ENCODE measurements at places on chromosomes 3 and 15.

- no peak for DNase-seq
Measured at GRCh38 chr3:143840636-143841035, 7.6 kb downstream of the SLC9A9 start.

DNA sequence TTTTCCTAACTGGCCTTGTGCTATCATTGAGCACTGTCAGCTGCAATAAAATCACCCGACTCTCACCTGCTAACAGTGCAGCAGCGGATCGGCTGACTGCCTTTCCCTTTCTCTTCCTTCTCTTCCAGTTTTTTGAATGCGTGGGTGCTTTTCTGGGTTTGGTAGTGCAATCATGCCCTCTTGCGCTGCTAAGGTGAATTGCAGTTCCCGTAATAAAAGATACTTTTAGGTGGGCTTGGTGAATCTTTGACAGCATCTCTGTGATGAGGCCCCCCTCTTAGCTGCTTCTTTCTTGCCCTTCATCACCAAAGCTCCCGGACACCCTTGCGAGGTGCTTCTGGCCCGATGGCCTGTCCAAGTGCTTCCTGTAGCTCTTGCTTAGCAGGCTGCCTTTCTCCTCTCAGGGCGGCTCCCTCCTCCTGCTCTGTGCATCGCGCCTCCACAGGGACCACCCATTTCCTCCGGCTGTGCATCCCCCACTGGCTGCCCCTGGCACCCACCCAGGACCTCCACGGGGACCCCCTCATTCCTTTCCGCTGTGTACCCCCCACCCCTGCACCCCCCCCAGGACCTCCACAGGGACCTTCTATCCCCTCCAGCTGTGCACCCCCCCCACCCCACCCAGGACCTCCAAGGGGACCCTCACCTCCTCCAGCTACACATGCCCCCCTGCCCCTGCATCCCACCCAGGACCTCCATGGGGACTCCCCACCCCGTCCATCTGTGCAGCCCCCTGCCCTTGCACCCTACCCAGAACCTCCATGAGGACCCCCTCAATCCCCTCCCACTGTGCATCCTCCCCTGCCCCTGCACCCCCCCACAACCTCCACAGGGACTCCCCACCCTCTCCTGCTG, 50.8 kb upstream of the RPL32 start:
- peak; percentile 47 for DNase-seq

DNA sequence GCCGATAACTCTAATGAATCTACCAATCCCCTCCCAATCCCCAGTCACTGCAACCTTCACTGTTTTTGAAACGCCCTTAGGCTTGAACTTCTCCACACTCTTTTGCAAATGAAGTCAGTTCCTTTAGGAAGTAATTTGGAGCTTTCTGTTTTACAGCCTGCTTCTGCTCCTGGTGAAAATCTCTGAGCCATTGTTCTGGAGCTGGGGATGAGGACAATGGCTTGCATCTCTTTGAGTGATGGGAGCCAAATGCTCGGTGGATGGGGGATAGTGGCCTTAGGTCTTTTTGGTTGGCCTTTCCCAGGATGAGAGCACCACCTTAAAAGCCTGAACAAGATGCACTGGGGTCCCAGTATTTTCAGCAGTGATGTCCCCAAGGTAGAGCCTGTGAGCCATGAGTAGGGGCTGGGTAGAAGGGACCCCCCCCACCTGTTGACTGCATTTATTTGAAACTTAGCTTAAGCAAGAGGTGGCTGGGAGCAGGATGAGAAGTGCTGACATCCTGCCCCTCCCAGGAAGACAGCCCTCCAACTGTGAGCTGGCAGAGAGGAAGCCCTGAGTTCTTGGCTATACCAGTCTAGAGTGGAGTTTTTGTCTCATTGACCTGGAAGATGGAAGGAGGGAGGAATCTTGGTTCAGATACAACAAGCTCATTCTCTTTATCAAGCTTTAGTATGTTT, 7.6 kb upstream of the MYO5C start:
- no peak for DNase-seq

GRCh38 chr3:69907554-69907953, 92.0 kb upstream of the SAMMSON start:
- DNase-seq: no peak

- no peak for DNase-seq
Measured at GRCh38 chr3:22156868-22157267, 405.9 kb upstream of the ZNF385D start.

- no peak for DNase-seq
Measured at GRCh38 chr15:44542596-44542995, 5.6 kb downstream of the EIF3J start.

DNA sequence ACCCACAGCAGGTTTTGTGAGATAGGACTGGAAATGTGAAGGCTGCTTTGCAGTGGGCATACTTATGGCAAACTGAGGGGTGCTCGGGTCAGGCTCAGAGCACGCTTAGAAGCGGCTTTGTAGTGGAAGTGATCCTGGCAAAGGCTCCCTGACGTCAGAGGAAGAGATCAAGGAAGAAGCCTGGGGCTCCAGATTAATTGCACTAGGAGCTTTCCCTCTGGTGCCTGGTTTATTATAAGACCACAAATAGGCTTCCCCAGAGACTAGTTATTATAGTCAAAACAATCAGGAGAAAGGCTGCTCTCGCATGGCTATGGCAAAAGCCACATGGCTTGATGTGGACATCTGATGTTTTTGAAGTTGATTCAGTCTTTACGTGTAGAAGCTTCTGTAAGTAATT, 515.1 kb downstream of the GABRG3 start:
- DNase-seq: no peak

DNA sequence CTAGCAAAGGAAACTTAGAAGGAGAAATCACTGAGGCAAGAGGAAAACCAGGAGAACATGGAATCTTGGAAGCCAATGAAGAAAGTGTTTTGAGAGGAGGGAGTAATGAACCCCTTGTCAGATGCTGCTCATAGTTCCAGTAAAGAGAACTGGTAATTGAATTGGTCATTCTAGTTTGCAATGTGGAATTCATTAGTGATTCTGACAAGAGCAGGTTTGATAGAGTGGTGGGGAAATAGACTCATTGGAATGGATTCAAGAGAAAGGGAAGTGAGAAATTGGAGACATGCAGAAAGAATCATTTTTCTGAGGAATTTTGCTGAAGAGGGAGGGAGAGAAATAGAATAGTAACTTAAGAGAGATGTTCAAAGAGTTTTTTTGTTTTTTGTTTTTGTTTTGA, 21.0 kb downstream of the GLCE start:
- no peak for DNase-seq

DNA sequence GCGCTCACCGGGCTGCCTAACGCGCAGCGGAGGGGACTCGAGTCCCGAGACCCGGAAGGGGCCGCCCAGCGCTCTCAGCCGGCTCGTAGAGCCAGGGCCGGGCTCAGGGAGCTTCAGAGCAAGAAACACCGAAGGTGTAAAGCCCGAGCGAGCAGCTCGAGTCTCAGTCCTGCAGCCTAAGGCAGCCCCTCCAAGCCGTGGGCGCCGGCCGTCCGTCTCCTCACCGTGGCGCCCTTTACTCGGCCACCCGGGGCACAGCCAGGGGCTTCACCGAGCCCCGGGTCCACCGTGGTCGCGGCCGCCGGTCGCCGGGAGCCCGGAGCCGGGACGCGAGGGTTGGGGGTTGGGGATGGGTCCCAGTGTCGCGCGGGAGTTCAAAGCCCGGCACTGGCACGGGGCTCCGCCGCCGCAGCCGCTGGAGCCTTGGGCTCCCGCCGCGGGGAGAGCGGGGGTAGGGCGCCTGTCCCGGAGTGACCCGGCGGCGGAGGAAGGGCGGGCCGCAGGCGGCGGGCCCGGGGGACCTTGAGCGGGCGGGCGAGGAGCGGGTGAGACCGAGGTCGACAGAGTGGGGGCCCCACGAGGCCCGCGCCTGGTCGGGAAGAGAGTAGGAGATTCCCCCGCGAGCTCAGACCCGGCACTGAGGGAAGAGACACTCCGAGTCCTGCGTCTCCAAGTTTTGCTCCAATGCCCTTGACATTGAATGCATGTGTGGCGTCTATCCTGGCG, 26.9 kb upstream of the THRB start:
- no peak for DNase-seq

- DNase-seq: peak; percentile 63
Measured at GRCh38 chr3:10263646-10264363, 15.5 kb downstream of the TATDN2 start.

DNA sequence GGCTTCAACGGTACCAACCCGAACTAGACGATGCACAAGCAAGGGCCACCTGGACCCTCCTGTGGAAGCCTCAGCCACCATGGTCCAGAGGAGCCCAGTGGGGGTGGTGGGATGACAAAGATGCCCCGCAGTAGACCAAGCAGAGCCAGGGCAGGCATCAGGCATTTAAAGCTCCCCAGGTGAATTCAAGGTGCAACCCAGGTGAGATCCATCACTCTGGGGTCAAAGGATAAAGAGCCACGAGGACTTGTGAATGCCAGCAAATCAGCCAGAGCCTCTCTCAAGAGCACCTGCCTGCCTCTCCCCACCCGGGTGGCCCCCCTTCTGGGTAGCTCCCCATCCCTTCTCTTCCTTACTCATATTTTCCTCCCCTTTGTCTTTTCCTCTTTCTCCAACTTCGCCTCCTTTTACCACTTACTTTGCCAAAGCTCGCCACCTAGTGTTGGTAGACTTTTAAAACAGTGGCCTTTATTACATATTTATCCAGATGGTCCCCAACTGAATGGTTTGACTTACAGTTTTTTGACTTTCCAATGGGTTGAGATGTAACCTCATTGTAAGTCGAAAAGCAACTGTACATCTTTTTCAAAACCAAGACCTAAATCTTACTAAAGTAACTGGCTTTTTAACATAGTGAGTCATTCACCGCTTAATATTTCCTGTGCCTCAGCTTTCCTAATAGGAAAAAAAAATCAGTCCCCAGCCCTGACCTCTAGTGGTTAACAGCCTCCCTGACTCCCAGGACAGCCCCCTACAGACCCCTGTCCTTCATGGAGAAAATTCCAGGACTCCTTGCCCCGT, 18.8 kb downstream of the PLA2G4F start:
- peak; percentile 10 for DNase-seq

GRCh38 chr3:29537889-29538609, 257.2 kb downstream of the RBMS3 start:
- no peak for DNase-seq

GRCh38 chr3:33030246-33030645, 66.7 kb downstream of the GLB1 start:
- no peak for DNase-seq

DNA sequence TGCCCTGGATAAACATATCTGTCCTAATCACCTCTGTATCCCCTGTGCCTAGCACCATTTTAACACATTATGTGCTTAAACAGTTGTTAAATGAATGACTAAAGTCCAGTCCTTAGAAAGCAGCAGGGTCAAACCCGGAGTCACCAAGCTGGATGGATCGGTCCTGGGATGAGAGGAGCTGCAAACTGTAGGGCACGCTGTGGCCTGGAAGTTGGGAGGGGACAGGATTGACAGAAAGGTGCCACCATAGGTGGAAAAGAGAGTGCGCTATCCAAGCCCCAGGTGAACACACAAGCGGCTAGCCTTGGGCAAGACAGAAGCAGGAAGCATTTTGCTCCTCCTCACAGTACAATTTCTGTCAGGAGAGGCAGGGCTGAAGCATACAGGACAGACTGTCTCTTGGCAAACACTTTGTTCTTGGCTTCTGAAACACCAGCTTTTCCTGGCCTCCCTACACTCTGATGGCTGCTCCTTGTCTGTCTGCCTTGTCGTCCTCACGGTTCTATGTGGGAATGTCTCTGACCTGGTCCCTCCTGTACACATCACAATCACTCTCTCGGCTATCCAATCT, 48.4 kb upstream of the KY start:
- DNase-seq: no peak

All from CD4-positive, alpha-beta T cell treated with Interleukin-6 at 100 ng/mL for 8 hours (primary cell).